ENCODE measurements at places on chromosomes 6 and 20.

- no peak for DNase-seq
These were observed 203.3 kb downstream of the ARID1B start for GRCh38 chr6:156980515-156980914.

- no peak for DNase-seq
These were observed 524.0 kb downstream of the TFAP2A start for GRCh38 chr6:9890893-9891292.

- no peak for DNase-seq
These were observed 17.1 kb upstream of the FAM135A start for GRCh38 chr6:70396163-70396562.

DNA sequence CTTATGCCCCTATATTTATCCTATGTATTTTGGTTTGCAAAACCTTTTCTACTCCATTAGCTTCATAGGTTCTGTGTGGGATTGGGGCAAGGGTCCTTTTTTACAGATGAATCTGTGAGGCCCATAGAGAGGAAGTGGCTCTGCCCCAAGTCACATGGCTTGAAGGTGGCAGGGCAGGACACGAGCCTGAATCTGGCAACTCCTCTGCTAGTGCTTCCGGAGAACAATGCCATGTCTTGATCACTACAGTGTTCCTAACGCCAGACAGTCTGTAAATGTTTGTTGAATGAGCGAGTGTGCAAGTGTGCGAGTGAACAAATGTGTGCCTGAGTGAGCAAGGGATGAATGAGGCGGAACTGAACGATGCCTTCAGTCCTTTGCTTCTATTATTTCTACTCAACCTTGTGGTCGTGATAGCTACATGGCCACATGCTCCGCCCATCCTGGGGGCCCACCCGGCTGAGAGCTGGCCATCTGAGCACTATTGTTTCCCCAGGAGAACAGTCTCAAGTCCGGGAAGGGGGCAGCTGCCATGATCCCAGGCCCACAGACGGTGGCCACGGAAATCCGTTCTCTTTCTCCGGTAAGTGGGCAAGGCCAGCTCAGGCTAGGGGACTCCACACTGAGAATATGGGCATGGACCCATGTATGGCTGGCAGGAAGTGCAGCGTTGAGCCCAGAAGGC, 17.8 kb upstream of the AAR2 start:
- no peak for DNase-seq

- no peak for DNase-seq
These were observed 23.8 kb downstream of the HLA-DOB start for GRCh38 chr6:32792901-32793435.

DNA sequence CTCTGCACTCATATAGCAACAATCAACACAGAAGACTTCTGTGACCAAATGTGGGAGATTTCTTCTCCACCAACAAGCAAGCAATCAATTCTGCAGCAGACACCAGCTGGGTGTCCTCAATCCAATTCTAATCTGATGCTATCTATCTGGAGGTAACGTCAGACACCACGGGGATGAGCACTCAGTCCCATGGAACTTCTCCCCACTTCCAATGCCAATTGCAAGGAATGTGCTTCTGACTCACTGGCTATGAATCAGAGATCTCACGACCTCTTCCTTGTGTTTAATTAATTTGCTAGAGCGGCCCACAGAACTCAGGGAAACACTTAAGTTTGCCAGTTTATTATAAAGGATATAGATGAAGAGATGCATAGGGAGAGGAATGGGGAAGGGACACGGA, 103.5 kb upstream of the SIRPG start:
- DNase-seq, result no peak

DNA sequence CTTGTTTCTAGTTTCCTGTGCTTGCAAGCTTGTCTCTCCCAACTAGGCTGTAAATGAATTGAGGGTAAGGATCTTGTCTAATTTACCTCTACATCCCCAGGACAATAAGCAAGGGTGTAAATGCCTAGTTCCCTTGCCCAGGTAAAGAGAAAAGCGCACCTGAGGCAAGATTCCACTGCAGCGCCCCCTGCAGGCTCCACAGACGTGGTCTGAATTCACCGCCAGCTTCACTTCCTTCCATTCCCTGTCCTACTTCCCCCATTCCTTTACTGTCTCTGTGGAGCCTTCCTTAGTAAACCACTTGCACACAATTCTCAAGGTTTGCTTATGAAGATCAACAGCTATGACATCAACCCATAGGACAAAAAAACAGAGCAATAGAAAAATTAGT, 42.3 kb downstream of the ANKEF1 start:
- DNase-seq, result no peak

DNA sequence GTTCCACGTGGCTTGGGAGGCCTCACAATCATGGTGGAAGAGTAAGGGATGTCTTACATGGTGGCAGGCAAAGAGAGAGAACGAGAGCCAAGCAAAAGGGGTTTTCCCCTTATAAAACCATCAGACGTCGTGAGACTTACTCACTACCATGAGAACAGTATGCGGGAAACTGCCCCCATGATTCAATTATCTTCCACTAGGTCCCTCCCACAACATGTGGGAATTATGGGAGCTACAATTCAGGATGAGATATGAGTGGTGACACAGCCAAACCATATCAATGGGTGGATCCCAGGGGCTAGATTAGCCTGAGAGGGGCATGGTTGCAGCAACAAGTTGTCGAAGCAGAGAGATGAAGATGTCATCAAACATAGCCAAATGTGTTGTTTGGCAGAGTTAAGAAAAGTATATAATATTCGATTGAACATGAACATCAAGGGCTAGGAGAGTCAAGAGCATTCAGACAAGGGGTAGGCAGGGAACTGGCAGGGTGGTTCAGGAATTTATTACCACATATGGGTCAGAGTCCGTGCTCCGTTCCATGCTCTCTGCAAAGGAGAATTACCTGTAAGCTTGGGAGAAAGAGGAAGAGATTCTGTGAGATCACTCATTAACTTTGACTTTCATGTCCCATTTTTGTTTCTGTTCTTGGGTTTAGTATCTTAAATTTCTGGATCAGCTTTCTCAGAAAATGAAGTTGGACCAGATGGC, 98.8 kb downstream of the CCDC170 start:
- no peak for DNase-seq

DNA sequence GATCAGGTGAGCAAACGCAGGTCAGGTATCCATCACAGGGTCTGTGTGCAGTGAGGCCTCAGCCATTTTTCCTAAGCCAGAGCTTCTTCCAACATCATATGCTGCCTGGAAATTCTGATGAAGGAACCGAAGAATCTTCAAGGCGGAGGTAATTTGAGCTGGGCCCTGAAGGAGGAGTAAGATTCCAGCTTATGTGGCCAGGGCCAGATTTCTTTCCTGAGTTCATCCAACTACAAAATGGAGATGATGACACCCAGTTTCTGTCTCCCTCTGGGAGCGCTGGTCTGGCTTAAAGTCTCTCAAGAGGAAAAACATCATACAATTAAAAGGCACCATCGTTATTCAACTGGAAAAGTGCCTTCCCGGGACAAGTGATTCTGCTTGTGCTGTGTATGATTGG, 6.9 kb upstream of the MANBAL start:
- DNase-seq, result no peak

DNA sequence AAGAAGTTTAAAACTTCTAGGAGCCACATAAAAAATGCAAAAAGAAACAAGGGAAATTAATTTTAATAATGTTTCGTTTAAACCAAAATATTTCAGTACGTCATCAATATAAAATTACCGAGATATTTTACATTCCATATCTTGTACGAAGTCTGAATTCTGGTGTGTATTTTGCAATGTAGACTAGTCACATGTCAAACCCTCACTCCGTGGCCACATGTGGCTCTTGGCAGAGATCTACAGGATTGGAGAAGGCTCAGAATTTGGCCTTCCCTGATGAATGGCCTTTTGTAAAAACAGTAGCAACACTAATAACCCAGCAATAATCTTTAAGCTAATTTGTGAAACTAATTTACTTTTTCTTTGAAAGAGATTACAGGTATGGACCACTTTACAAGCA, 217.1 kb downstream of the PRL start:
- no peak for DNase-seq

- no peak for DNase-seq
These were observed 246.2 kb downstream of the LRFN2 start for GRCh38 chr6:40340957-40341356.

DNA sequence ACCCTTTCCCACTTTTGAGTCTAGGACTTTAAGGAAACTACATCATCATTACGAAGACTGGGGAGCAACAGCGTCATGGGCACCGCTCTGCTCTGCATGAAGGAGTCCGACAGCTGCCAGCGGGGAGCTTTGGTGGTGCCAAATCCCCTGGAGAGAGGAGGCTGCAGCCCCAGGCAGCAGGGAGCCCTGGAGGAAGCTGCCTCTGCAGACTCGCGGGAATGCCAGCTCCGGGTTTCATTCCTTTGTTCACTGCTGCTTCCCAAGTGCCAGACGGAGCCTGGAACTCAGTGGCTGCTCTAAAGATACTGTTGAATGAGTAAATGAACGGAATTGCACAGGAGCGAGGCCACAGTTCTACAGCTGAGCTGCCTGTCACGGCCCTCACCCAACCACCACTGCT, 196.5 kb upstream of the THBS2 start:
- no peak for DNase-seq

DNA sequence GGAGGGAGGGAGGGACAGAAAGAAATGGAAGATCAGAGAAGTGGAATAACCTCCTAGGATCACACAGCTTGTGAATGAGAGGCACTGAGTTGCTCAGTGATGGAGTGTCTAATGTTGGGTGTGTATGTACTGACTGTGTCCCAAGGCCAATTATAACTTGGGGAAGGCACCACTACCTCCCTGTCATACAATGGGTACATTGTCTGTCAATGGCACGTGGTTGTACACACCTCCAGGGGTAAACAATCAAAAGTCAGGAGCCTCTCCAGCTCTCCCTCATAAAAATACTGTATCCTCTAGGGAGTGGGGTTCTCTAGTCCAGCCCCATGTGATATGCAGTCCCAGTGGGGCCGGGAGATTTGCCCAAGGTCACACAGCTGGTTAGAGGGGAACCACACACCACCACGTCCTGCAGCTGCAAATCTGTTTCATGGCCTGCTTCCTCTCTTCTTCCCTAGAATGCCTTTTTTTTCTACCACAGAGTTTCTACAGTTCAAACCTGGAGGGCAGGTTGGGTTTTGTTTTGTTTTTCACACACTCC, 112.5 kb downstream of the SNX5 start:
- no peak for DNase-seq
